Endodermal cell (in vitro differentiated cells): ENCODE measurements at places on chromosomes 13 and 19. TPM values are rescaled to one million over a fixed set of nuclear protein-coding genes. Genes with fewer than 3 reads are reported as not detected.
A peak's percentile ranks its signal among the peaks of the same experiment; 100 is the strongest.

DNA sequence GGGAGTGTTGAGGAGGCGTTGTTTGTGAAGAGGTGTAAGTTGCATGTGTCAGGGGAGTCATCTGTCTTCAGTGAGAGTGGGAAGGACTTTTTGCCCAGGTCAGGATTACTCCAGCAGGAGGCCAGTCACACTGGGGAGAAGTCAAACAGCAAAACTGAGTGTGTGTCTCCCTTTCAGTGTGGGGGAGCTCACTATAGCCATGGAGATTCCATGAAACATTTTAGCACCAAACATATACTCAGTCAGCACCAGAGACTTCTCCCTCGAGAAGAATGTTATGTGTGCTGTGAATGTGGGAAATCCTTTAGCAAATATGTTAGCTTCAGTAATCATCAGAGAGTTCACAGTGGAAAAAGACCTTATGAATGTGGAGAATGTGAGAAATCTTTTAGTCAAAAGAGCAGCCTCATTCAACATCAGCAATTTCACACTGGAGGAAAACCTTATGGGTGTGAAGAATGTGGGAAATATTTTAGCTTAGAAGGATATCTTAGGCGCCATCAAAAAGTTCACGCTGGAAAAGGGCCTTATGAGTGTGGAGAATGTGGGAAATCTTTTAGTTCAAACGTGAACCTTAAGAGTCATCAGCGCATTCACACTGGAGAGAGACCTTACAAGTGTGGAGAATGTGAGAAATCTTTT, 8.4 kb upstream of the ZNF587 start:
- DNase-seq = peak; percentile 51

- no peak for DNase-seq
Observed at GRCh38 chr19:2561221-2561620, 85.3 kb downstream of the GADD45B start.

DNA sequence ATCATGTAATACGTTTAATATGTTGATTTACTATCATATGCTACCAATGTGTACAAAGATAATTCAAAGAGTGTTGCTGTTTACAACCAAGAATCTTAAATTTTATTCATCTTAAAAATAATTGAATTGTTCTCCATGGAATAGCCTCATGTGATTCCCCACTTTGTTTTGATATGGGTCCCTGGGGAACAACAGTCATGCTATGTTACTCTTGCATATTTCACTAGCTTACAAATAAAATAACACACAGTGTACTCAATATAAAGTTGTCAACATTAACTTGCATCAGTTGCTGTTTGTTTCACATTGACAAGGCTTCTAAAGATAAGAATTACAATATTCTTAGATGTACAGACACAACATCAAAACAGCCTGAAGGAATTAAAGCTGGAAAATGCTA, 2.3 kb downstream of the ENOX1 start:
- no peak for DNase-seq

C1QTNF9 gene
- not detected in 2 replicates for total RNA-seq

LILRB1 gene
- total RNA-seq = not detected in 2 replicates

SYT5 gene
- 0.23 TPM in 1 of 3 replicates, not detected in the others for total RNA-seq

GPR18 gene
- not detected in 3 replicates for total RNA-seq

KRTDAP gene
- total RNA-seq = 4.2 to 5.1 TPM (median 4.2 TPM) in 3 replicates

DNA sequence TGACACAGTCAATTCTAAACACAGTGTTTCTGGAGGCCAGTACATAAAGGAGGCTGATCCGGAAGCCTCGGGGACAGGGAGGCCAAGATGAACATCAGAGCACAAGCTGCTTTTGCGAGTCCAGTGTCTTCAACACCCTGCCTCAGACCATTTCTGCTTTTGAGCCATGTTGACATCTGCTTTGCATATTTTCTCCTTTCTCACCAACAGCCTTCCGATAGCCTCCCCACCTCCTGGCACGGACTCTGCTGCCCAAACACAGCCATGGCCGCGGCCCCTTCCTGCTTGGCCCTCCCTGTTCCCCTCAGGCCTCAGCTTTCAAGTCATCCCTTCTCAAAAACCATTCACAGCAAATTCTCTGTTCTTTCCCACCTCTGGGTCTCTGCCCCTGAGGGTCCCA, 3.6 kb downstream of the LRRC25 start:
- DNase-seq = no peak

ZNF728 gene
- not detected in 3 replicates for total RNA-seq

DNA sequence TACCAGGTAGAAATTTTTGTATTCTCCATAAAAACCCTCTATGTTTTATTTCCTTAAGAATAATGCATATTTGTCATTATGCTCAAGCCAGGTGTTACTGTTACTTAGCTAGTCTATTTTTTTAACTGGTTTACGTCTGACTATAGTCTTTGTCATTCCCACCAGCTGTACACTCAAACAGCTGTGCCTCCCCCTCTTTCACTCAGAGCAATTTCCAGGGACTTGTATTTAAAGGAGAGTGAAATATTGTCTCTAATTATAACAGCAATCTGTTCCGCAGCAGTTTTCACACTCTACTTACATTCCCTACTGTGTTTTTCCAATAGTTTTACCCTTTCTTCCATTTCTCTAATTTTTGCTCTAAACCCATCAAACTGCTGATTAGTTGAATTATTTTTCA, 813.6 kb upstream of the MIR17HG start:
- no peak for DNase-seq

DNA sequence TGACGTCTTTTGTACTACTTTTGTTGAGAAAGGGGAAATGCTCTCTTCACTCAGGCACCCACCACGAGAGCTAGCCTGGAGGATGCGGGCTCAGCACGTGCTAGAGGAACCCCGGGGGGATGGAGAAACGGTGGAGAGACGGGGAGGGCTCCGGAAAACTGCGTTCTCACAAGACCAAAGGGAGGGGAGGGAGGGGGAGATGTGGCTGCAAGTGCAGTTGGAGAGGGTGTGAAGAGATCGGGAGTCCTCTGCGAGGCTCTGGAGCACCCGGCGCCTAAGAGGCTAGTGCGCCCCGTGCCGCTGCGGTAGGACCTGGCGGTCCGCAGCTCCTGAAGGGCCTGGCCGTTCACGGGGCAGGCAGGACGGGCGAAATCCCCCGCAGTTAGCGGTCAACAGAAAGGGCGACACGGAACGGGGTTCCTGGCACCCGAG, 43.4 kb upstream of the XPO4 start:
- peak; percentile 67 for DNase-seq

CD209 gene
- 0.20 TPM in 1 of 2 replicates, not detected in the other for total RNA-seq

GRCh38 chr13:71382285-71382684, 484.7 kb downstream of the DACH1 start:
- DNase-seq = no peak

GRCh38 chr19:16290692-16291091, 33.9 kb upstream of the KLF2 start:
- no peak for DNase-seq

GRCh38 chr13:22047082-22047784, 376.4 kb downstream of the FGF9 start:
- no peak for DNase-seq

DNA sequence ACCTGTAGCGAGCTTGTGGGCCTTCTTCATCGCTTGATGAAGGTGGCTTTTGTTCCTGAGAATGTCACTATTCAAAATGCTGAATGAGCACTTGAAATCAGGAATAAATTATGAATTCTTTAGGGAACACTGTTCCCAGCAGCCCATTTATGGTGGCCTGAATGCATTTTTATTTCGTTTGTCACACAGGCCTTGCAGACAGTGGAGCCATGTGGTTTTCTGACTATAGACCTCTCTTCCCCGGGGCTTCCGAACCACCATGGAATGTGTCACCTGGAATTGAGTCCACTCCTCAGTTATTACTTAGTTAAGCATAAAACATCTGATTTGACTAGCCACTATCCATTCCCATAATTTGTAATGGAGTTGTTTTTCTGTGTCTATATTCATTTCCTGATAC, 396.9 kb downstream of the IRS2 start:
- no peak for DNase-seq

CAPN12 gene
- total RNA-seq = 68.4 and 83.0 TPM in 2 replicates

GRCh38 chr13:43205416-43205815, 182.0 kb downstream of the DNAJC15 start:
- DNase-seq = no peak
